Common myeloid progenitor, CD34-positive (primary cell): ENCODE measurements at places on chromosomes 4 and X.

GRCh38 chr4:112560084-112560483, 44.1 kb upstream of the NEUROG2 start:
- DNase-seq, result peak; percentile 29

DNA sequence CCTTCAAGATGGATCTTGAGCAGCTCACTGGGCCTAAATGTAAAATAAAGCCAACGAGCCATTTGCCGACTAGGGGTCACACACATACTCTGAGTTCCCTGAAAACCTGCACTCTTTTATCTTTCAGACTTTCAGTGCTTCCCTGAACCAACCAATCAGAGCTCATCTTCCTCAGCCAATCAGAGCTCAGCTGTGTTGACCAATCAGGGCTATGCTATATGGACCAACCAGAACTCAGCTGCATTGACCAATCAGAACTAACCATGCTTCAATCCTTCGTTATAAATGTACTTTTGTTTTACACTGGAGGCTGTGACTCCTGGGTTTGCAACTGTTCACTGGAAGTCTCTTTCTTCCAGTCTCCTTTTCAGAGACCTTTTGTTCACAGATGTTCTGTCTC, 19.3 kb downstream of the SLC25A53 start:
- DNase-seq, result no peak

DNA sequence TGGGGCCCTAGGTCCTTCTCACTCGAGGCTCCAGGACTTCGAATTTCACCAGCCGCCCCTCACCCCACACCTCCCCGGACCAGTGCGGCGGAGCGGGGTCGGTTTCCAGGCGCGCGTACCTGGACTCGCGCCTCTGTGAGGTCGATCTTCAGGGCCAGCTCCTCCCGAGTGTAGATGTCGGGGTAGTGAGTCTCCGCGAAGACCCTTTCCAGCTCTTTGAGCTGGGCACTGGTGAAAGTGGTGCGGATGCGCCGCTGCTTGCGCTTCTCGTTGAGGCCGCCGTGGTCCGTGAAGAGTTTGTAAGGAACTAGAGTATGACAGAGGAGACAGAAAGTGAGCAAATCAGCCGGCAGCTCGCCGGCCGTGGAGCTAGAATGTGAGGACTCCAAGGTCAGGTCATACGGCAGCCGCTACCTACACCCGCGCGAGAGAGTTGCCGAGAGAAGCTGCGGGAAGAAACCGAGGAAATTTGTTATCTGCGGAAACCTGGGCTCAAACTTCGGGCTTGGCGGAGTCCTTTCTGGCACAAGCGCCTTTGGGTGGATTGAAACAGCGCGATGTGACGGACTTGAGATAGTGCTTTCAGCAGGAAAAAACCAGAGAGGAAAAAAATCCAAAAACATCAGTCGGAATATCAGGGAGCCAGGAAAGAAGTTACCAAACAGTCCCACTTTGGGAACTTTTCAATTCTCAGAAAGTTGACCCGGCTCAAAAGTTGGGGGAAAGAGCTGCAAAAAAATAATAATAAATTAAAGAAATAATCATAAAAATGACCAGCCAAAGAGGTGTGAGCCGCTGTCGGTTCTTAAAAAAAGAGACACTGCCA, 1.1 kb downstream of the PHOX2B start:
- peak; percentile 53 for DNase-seq

- DNase-seq, result no peak
Measured at GRCh38 chr4:67687636-67688035, 13.3 kb downstream of the UBA6 start.

DNA sequence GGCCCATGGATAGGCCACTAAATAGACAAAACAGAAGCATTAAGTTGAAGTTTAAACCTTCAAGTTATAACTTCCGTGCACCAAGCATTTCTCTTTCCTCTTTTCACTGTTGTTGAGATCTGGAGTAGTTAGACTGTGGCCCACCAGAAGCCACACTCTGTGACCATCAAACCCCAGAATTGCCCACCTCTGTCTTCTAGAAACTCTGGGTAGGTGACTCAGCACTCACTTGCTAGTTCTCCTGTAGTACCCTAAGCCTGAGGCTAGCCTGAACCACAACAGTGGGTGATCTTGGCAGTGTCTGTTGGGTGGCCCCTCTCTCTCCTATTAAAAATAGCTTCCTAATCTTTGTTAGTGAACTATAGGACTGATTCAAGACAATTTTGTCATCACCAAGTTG, 24.6 kb upstream of the CD40LG start:
- peak; percentile 83 for DNase-seq

GRCh38 chr4:152780267-152780778, 569 bp downstream of the ARFIP1 start:
- no peak for DNase-seq

- DNase-seq, result peak; percentile 49
Measured at GRCh38 chrX:30308263-30309138, 689 bp downstream of the NR0B1 start.

GRCh38 chr4:26035921-26036320, 121.9 kb downstream of the SMIM20 start:
- no peak for DNase-seq

- DNase-seq, result no peak
Measured at GRCh38 chr4:74244049-74244448, 64.2 kb upstream of the EPGN start.

GRCh38 chr4:131613824-131614216, 1535.3 kb upstream of the PCDH10 start:
- DNase-seq, result no peak

GRCh38 chr4:116027311-116027710, 913.9 kb upstream of the NDST4 start:
- DNase-seq, result no peak

- no peak for DNase-seq
Measured at GRCh38 chr4:142043509-142043908, 407.1 kb downstream of the IL15 start.

DNA sequence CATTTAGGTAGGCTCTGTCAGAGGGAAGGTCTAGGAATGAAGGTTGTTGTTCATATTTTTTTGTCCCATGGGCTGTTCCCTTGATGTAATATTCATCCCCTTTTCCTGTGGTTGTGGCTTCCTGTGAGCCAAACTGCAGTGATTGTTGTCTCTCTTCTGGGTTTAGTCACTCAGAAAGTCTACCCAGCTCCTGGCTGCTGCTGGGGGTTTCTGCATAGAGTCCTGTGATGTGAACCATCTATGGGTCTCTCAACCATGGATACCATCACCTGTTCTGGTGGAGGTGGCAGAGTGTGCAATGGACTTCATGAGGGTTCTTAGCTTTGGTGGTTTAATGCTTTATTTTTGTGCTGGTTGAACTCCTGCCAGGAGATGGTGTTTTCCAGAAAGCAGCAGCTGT, 122.8 kb downstream of the ZC4H2 start:
- no peak for DNase-seq

GRCh38 chrX:68659385-68659784, 11.9 kb downstream of the STARD8 start:
- no peak for DNase-seq

GRCh38 chr4:89400287-89401035, 92.9 kb upstream of the GPRIN3 start:
- DNase-seq, result no peak

DNA sequence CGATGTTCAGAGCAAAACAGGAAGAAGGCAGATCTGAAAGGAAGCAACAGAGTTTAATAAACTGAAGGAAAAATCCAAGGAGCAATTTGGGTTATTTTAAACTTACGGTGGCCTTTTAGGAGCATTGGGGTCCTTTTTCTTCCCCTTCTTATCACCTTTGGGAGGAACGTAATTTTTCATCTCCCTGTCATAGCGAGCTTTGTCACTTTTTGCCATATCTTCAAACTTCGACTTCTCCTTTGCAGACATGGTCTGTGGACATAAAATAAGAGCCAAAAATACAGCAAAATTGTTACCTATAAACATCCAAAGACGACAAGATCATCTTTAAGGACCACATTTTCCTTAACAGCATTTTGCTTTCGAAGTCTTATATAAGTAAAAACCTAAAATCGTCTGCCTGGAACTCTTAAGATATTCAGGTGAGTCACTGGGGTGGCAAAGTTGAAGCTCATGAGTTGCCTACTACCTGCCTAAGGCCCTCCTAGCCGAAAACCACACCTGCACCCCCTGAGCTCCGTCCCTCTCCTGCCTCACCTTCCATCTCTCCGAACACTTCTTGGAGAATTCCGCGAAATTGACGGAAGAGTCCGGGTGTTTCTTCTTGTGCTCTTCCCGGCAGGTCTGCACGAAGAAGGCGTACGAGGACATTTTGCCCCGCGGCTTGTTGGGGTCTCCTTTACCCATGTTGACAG, 1.0 kb downstream of the HMGB2 start:
- no peak for DNase-seq

GRCh38 chrX:129522184-129523078, 859 bp downstream of the SMARCA1 start:
- peak; percentile 10 for DNase-seq

DNA sequence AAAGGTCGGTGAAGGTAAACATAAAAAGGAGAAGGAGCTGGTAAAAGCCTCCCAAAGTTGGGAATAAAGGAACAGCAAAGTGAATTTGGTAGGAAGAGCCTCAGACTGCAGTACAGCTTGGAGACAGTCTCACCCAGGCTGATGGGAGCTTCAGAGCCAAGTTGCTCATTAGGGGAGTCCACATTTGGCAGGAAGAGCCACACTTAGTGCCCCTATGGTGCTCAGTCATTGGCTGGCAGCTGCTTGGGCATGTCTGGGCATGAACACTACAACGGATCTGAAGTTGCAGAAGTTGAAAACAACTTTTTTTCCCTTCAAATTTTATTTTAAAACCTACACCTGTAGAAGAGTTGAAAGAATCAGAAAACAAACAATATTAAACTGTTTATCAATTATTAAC, 2497.3 kb downstream of the ARAP2 start:
- DNase-seq, result no peak

- DNase-seq, result no peak
Measured at GRCh38 chr4:25020236-25020635, 10.5 kb downstream of the LGI2 start.
